ENCODE measurements at places on chromosomes 5 and 9.

- DNase-seq = no peak
These were observed 15.3 kb downstream of the LHX3 start for GRCh38 chr9:136189394-136190236.

- DNase-seq = peak; percentile 72
These were observed 567 bp upstream of the SPIN1 start for GRCh38 chr9:88387552-88388202.

GRCh38 chr5:55855509-55855908 lies 4.4 kb downstream of the IL31RA start:
- DNase-seq = no peak

GRCh38 chr5:178350361-178351220 lies 118.0 kb upstream of the PHYKPL start:
- no peak for DNase-seq

GRCh38 chr9:130714586-130715110 lies 21.1 kb downstream of the EXOSC2 start:
- DNase-seq = no peak

- no peak for DNase-seq
These were observed 167.2 kb downstream of the HMHB1 start for GRCh38 chr5:143979044-143979690.

- peak; percentile 32 for DNase-seq
These were observed 38.1 kb upstream of the VLDLR start for GRCh38 chr9:2583308-2584013.

- no peak for DNase-seq
These were observed 27.6 kb upstream of the TCF7 start for GRCh38 chr5:134086943-134087305.

GRCh38 chr5:62705022-62705421 lies 126.4 kb downstream of the LRRC70 start:
- no peak for DNase-seq

Measured in transverse colon (tissue), 4 donors.